ENCODE measurements at places on chromosomes 2 and 18.
A peak's percentile ranks its signal among the peaks of the same experiment; 100 is the strongest.

- no peak for DNase-seq
Measured at GRCh38 chr2:133292259-133292658, 276.0 kb downstream of the NCKAP5 start.

DNA sequence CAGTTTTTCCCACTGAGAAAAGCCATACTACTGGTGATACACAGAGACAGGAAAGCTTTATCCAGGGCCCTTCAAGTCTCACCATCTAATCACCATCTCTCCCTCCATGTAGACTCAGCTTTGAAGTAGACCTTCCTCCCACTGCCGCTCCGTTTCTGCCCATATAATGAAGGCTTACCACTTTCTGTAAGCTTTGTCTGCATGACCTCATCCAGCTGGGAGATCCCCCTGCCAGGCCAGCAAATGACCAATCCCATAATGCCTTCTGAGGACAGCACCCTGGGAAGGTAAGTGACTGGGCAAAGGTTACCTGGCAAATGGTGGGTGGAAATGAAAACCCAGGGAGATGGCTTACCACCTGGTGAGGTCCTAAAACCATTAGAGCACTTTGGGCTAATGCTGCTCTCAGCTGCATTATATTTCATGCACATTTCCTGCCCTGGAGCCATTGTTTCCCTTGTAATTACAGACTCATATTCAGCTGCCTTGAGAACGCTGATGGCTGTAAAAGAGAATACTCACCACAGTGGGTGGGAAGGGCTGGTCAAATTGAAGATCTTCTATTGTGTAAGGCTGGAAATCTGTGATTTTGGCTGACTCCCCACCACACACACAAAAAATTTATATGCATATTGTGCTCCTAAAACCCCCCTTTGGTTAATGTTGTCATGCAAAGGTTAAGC is 350.7 kb upstream of the SYT4 start:
- DNase-seq, result no peak

DNA sequence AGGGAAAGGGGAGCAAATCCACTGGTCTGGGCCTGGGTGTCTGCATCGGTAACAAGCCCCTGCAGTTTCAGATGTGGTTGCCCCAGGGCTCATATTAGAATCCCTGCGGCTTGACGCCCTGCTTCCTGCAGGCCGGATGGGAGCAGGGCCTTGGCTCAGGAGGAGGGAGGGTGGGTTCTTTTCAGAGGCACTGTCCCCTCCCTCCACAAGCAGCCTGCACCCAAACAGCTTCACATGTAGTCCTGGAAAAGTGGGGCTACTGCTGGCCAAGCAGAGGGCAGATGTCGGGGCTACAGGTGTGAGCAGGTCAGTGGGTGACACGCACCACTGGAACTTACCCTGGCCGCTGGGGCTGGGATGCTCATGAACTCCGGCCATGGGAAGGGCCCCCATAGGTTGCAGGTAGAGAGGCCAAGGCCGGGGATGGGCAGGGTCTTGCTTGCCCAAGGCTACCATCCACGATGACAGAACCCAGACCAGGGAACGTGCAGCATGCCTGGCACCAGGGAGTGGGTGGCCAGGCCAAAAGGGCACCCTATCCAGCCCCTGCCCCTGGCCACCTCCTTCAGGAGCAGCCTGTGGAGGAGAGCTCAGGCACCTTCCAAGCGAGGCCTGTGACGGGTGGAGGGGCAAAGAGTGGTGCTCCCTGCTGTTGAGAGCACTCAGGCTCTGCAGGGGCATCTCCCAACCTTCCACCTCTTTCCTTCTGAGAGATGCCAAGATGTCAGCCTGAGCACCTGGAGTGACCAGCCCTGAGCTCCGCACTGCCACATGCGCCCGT is 16.8 kb downstream of the ARID5A start:
- DNase-seq, result no peak

- DNase-seq, result no peak
Measured at GRCh38 chr2:85998071-85998991, 107.4 kb downstream of the POLR1A start.

GRCh38 chr2:76759634-76760366 is 762.4 kb downstream of the LRRTM4 start:
- DNase-seq, result no peak

DNA sequence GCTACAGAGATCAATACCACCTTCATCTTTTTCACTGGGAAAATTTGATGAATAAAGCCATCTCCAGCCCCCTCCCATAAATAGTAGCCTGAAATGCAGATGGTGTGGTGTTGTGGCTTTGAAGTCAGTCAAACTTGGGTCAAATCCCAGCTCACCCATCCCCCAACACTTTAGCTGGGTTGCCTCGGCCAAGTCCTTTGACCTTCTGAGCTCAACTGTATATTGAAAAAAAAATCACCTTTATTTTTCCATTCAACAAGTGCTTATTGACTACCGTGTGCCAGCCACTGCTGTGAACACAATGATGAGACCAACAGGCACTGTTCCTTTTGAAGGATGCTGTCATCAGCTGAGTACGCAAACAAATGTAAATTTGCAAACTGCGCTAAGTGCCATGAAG is 35.1 kb upstream of the NTSR2 start:
- no peak for DNase-seq

GRCh38 chr2:226892729-226893128 is 56.9 kb downstream of the RHBDD1 start:
- no peak for DNase-seq

GRCh38 chr18:71116535-71116934 is 827.7 kb downstream of the SOCS6 start:
- DNase-seq, result no peak

DNA sequence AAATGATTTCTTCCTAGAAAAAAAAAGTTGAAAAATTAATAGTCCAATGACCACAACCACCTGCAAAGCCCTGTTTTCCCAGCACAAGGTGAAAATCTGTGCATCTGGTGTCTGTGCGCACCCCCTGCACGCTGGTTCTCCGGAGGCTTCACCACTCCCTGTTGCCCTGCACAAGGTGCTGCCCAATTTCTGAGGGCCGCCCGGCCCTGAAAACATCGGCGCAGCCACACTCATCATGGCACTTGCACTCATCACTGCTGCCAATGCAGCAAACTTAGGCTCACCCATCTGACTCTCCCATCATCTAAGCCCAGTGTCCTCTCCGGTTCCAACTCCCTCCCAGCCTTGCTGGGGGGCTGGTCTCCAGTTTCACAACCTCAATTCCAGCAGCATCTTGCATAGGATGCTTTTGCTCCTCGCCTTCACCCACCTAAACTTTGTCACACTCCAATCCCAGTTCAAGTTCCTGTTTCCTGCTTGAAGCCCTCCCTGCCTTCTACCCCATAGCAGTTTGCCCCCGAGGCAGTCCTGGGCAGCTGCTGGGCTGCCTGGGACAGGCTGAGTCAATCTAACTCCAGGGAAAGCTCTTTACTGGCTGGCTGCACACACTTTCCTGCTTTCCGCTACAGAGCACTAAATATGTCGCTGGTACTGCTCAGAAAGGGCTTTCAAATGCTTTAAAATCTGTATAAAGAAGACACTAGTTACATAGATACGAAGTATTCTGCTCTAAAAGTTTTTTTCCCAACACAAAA is 522.5 kb upstream of the ID2 start:
- no peak for DNase-seq

- DNase-seq, result no peak
Measured at GRCh38 chr2:160295519-160296207, 95.6 kb upstream of the ITGB6 start.

DNA sequence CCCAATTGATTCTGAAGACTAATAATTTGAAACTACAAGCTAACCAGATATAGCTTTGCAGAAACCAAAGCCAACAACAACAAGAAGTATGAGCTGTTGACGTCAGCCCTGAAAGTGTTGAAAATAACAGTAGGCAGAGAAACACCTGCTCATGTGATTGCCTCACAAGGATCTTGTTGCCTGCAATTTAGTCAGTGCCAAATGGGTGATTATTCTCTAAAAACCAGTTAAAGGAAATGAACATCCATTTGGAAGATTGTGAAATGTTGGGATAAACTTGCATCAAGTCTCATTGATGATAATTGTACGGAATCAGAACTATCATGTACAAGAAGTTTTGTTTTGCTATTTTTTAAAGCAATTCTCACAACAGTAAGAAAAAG is 2.8 kb downstream of the CYTIP start:
- peak; percentile 62 for DNase-seq

GRCh38 chr2:129224486-129224885 is 755.0 kb upstream of the RAB6C start:
- DNase-seq, result no peak

- no peak for DNase-seq
Measured at GRCh38 chr2:3864943-3865865, 161.8 kb downstream of the DCDC2C start.

- no peak for DNase-seq
Measured at GRCh38 chr2:11371092-11371937, 26.9 kb upstream of the ROCK2 start.

DNA sequence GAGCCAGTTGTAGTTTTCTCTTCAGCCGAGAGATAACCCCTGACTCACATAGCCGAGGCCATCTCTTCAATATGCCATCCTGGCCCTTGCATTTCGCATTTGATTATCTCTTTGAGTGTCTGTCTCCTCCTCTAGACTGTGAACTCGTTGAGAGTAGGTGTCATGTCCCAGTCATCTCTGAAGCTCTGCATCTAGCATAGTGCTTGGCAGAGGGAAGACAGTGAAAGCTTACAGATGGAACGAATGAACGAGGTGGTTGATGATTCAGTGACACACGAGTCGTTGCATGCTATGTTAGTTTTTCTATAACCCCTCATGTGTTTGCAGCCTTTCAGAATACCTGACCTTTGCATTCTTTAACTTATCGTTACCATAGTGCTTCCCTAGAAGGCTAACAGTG is 59.9 kb upstream of the CYRIA start:
- no peak for DNase-seq

DNA sequence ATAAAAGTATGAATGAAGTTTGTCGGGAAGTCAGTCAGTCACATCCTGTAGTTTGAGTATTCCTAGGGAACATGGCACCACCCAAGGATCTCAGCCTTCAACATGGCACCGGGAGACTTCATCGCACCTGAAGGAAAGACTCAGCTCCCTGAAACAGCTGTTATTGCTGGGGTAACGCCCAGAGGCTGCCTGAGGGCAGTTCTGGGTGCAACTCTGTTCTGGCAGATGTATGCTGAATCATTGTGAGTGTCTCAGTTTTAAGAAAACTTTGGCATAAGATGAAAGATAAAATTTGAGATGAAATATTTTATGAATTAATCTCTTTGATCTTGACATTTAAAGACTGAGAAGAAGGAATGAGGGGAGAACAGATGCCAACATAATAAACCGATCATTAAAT is 49.9 kb upstream of the SERPINB2 start:
- DNase-seq, result no peak

DNA sequence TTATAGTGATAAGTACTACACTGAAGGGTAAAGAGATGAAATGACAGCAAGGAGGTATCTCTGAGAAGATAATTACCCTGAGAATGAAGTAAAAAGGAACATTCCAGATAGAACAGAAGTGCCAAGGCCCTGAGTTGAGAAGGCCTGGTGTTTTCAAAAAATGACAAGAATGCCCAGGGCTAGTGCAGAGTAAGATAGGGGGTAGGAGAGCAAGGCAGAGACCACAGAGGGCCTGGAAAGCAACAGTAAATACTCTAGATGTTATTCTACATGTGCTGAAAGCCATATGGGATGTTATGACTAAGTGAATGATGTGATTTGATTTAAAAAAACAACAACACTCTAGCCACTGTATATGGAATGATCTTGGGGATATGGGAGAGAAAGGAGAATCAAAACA is 52.3 kb downstream of the BAZ2B start:
- DNase-seq, result no peak

GRCh38 chr2:228615496-228615895 is 434.0 kb upstream of the SPHKAP start:
- DNase-seq, result no peak

DNA sequence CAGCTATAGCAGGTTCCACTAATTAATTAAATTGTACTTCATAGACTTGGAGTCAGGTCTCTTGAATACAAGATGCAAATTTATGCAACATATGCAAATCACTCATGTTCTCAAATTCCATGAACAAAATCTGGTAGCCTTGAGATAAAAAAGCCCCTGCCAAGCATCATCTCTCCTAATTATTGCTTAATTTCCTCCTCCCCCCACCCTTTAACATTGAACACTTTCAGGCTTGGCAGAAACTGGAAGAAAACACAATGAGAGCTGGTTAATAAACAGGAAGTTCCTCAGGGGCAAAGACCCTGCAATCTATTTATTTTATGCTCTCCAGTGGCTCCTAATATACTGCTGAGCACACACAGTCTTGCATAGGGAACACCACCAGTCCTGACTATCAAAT is 35.6 kb upstream of the ACVR1 start:
- DNase-seq, result no peak

DNA sequence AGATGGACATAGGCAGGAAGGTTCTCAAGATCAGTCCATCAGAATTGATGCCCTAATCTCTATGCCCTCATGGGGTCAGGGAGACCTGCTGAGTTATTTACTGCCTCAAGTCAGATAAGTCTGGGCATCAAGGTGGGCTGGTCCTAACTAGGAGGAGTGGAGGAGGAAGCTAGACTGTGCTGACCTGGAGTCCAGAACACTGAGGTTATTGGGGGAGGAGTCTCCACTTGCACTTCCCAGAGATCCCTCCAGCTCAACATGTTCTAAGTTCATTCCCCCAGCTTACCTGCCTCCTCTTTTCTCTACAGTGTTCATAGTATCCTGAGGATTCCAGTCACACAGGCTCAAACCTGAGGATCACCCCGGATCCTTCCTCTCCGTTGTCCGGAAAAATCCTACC is 19.3 kb downstream of the EVA1A start:
- DNase-seq, result no peak

- no peak for DNase-seq
Measured at GRCh38 chr2:1633092-1633671, 111.1 kb downstream of the PXDN start.

DNA sequence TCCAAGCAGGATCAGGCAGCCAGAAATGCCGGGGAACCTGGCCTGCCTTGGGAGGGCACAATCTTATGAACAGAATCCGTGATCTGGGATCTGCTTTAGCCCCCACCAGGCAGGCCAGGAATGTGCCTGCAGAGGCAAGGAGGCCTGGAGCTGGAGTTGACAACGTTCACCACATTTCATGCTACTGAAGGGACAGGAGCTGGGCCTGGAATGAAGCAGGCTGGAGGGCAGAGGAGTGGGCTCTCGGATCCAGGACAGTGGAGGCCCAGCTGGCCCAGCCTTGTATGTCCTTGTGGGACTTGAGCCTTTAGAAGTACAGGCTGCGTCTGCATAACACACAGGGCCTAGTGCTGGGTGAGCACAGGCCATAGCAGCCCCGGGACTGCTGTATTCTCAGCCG is 91.8 kb downstream of the KLHL29 start:
- no peak for DNase-seq

DNA sequence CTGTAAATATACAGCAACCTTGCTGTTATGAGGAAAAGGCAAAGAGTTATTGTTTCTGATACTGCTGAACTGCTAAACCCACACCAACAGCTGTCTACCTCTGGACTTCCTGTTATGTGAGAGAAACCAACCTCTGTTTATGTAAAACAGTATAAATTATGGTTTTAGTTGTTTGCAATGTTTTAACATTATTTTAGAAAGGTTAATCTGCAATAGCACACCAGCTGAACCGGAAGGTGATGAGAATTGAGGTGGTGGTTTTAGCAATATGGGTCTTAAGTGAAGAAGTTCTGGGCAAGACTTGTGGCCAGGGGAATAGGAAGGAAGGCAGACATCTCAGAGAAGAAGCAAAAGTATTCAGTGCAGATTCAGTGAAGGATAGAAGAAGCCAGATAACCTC is 237.8 kb downstream of the PLCL1 start:
- no peak for DNase-seq

- no peak for DNase-seq
Measured at GRCh38 chr2:9972621-9973479, 21.4 kb downstream of the GRHL1 start.

GRCh38 chr18:2040279-2040678 is 531.0 kb downstream of the METTL4 start:
- DNase-seq, result no peak

All from MV-4-11 (cell line).